Fibroblast of mammary gland (primary cell): ENCODE measurements at places on chromosomes 3 and 15.

GRCh38 chr3:27657404-27657803 lies 64.7 kb downstream of the EOMES start:
- DNase-seq, result no peak

DNA sequence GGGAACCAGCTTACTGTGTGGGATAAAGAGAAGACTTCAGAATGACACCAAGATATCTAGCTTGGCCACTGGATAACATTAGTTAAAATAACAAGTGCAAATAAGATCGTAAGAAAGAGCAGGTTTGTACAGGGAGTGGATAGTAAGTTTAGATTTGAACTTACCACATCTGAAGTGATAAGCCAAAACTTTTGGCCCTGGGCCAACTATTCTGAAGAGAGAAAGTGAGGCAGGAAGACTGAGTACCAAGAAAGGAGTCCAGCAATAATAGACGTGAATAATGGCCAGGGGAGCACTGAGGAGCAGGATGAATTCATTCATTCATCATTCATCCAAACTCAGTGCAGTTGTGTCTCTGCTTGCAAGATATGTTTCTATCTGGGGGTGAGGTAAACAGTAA lies 122.9 kb downstream of the PDE8A start:
- no peak for DNase-seq

- DNase-seq, result no peak
Observed at GRCh38 chr3:72678380-72678779, 169.9 kb downstream of the SHQ1 start.

DNA sequence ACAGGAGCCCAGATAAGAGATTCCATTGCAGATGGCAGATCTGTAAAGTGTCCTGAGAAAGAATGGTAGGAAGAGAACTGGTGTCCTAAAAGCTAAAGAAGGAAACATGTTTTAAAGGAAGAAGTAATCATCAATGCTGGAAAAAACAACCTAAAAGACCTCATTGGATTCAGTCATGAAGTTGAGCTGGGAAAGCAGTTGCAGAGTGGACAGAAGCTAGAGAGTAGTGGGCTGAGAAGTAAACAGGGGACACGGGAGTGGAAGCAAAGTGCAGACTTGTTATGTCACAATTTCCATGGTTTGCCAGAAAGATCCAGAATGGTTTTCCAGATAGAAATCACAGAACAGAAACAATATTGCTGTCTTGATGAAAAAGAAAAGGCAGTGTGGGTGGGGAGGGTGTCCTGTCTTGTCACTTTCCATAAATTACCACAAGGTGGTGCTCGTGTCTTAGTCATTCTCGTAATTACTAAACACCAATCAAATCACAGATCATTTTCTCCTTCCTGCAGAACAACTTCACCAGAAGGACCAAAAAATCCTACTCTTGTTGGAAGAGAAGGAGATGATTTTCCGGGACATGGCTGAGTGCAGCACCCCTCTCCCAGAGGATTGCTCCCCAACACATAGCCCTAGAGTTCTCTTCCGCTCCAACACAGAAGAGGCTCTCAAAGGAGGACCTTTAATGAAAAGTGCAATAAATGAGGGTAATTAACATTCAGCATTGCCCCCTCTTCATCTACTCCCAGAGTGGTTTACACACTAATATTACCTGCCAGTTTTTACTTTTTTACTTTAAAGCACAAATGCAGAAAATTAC lies 64.5 kb downstream of the KLHL25 start:
- peak; percentile 77 for DNase-seq

GRCh38 chr15:36529296-36530011 lies 50.0 kb upstream of the CDIN1 start:
- DNase-seq, result no peak

- peak; percentile 86 for DNase-seq
Observed at GRCh38 chr3:45112939-45113338, 33.2 kb downstream of the CDCP1 start.

- DNase-seq, result no peak
Observed at GRCh38 chr15:42011074-42011473, 9.8 kb downstream of the PLA2G4E start.

DNA sequence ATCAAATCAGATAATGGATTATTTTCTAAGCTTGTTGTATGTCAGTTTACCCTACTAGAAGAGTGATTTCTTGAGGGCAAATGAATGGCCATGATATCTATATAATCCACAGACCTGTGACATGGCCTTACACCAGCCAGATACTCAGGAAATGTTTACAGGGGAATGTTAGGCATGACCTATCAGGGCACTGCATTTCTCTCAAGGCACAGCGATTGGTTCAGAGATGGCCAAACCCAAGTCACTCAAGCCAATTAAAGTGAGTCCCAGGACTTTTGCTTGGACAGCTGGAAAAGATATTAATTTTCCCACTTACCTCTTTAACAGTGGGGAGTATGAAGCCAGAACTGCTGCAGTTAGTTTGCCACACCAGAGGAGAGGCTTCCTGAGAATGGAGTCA lies 28.7 kb upstream of the GATA2 start:
- no peak for DNase-seq

- no peak for DNase-seq
Observed at GRCh38 chr3:192992361-192992760, 74.7 kb upstream of the MB21D2 start.

GRCh38 chr3:134362670-134363380 lies 11.4 kb downstream of the AMOTL2 start:
- DNase-seq, result no peak

DNA sequence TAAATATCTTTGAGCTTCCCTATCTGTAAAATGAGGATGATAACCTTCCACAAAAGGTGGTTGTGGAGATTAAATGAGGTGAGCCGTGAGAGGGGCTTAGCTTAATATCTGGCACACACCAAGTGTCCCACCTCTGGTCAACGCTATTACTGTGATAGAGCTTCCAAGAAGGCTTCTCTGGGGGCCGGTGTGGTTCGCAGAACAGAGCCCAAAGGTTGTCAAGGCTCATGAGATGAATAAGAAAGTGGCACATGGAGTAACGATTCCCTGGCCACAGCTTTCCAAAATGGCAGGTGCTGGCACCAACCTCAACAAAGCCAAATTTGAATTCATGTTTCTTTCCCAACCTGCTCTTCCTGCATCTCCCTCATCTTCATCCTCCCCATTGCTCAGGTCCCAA lies 10.4 kb downstream of the KY start:
- no peak for DNase-seq

DNA sequence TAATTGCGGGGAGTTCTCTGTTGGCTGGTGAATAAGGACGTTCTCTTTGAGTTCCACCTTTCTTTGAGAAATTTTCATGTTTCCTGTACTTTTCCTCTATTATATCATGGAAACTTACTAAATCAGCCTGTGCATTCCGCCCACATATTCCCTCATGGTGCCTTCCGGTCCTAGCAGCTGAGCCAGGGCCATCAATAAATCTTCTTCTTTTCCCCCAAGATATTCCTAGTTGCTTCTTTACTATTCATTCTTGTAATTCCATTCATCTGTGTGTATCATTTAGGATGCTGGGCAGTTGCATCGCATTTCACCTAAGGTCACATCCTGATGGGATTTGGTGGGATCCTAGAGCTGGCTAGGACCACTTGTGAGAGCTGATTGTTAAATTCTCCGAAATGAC lies 139.2 kb downstream of the RBMS3 start:
- DNase-seq, result peak; percentile 80

- no peak for DNase-seq
Observed at GRCh38 chr3:149826636-149827035, 13.6 kb downstream of the RNF13 start.

DNA sequence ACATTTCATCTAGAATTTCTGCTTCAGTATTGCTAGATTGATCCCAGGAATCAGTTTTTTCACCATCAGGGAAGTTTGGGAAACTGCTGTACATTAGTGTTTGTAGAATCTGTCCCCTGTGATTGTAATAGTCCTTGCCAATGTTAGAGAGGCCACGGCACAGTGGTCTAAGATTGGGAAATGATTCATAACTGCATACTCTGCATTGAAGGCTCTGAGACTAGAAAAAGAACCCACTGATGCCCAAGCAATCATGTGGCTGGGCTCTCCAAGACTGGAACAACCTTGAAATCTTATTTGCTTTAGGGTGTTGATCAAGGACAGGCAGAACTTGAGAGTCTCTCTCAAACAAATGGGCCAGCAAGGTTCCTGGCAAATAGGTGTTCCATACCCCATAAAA lies 245.6 kb upstream of the LRTM1 start:
- no peak for DNase-seq

GRCh38 chr3:41794748-41795589 lies 166.9 kb downstream of the ULK4 start:
- no peak for DNase-seq

- DNase-seq, result no peak
Observed at GRCh38 chr3:14869917-14870782, 51.4 kb downstream of the FGD5 start.
